ENCODE measurements at places on chromosomes 16 and 17.

GRCh38 chr16:83143788-83144187 lies 517.0 kb downstream of the CDH13 start:
- DNase-seq, result no peak

- no peak for DNase-seq
These were observed 310.4 kb downstream of the SNX29 start for GRCh38 chr16:12286964-12287363.

- no peak for DNase-seq
These were observed 2.7 kb downstream of the KCTD2 start for GRCh38 chr17:75049706-75050105.

DNA sequence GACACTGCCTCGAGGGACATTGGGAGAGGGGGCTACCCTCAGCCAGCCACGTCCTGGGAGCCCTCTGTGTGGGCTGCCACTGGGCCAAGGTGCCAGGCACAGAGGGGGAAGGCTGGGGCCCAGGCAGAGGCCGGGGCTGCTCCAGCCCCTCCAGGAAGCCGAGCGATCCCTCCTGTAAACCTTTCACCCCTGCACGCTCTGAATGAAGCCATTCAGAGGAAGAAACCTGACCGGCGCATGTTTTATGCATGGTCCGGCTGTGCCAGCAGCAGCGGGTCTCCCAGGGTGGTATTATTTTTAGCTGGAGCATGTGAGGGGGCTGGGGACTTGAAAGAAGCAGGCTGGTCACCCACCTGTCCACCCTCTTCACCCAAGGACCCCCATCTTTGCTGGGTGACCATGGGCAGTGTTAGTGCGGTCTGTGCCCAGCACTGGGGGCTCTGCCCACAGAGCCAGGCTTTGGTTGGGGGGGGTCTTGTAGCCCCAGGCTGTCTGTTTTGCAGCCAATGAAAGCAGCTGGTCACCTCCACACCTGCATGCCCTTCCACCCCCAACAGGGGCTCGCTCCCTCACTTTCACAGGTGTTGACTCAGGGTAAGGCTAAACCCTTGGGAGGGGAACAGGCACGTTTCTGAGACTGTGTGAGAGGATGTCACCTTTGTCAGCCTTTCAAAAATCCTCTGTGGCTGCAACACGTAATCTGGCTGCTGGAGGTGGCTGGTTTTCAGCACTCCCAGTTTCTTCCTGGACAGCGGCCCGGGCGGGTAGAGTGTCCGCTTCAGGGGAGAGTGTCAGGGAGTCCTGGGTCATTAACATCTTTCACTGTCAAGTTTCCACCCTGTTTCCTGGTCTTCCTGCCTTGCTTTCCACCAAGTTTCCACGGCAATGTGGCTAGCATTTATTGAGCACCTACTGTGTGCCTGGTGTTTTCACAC lies 77.1 kb upstream of the BRD7 start:
- no peak for DNase-seq

DNA sequence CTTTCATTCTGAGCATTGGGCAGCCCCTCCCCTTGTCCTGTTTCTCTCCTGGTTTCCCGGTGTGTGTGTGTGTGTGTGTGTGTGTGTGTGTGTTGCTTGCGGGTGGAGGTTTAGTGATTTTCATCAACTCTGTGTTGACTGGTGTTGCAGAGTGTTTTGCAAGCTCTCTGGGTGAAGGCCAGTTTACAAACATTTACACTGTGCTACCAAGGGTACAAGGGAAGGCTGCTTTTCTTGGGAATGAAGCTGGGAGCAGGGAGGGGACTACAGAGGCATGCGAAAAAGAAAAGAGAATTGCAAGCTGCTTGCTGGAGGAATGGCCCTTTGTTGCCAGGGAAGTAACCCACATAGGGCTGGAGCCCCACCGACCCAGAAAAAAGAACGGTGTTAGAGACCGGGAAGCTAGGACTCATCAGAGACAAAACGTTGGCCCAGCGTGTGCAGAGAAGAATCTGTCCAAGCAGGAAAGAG lies 29.6 kb downstream of the HS3ST3B1 start:
- no peak for DNase-seq

GRCh38 chr17:31559584-31560501 lies 168.4 kb downstream of the RAB11FIP4 start:
- no peak for DNase-seq

DNA sequence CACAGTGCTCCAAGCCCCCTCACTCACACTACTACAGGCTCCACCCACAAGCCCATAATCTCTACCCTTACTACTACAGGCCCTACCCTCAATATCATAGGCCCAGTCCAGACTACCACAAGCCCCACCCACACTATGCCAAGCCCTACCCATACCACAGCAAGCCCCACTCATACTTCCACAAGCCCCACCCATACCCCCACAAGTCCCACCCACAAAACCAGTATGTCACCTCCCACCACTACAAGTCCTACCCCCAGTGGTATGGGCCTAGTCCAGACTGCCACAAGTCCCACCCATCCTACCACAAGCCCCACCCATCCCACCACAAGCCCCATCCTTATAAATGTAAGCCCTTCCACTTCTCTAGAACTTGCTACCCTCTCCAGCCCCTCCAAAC lies 13.8 kb downstream of the RIPOR1 start:
- peak; percentile 53 for DNase-seq

DNA sequence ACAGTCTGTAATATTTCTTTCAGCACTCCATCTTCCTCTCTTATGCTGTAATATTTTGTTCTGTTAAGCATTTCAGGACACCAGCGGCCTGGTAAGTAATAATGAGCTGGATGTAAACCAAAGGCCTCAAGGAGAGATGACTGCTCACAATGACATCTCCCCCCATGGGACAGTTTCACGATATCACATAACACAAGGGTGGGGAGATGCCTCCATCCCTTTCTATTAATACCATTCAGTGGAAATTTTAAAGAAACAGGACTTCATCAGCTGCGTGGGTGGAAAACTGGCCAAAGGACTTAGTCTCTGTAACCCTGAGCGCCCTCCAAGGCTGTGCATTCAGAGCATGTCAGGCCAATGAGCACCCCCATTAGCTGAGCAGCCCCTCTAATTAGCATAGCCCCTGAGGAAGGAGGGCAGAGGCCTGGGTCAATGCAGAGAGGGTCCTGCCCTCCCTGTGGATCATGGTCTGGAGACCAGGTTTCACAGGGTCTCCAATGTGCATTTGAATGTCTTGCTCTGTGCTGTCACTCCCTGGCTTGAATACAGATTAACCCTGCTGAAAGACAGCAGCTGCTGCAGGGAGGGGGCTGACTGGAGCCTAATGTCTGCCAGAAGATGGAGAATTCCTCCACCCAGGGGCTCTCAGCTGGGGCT lies 156.4 kb downstream of the HS3ST2 start:
- DNase-seq, result no peak

GRCh38 chr17:27628376-27628775 lies 2.6 kb upstream of the LGALS9 start:
- no peak for DNase-seq

GRCh38 chr16:46709469-46710005 lies 20.1 kb downstream of the ORC6 start:
- no peak for DNase-seq

DNA sequence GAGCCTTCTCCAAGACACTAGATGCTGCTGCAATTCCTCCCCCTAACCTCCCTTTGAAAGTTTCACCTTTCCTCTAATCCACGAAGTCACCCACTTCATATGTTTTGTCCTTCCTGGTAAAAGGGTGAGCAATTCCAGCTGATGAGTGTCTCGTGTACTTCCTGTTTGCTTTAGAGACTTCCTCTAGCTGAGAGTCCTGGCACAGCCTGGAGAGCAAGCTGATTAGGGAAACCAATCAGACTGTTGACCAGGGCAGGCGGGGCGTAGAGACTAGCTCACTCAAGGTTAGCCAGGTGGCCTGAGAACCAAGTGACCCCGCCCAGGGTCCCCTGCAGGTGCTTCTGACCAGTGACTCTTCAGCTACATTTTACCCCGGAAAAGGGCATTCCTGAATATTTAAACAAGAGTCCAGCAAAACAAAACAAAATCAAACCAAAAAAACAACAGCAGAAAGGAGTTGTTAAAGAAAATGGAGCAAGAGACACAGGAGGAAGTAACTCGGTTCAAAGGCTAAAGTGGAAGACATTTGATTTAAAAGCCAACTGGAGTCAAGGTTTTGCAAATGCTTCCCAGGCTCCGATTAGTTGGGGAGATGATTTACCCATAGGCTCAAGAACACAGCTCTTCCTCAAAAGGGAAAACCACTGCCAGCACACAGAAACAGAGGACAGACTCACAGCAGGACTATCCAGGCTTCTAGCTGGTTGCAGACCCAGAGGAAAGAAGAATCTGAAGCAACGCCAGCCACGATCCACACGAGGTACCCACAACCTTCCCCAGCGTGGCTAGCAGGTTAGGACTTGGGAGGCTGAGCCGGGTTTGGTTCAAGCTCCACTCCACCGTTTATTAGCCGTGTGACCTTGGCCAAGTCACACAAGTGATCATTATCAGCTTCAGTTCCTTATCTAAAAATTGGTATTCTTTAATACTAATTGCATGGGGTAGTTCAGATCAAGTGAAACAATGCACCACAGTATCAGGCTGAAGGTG lies 13.4 kb downstream of the HSPB9 start:
- DNase-seq, result no peak

DNA sequence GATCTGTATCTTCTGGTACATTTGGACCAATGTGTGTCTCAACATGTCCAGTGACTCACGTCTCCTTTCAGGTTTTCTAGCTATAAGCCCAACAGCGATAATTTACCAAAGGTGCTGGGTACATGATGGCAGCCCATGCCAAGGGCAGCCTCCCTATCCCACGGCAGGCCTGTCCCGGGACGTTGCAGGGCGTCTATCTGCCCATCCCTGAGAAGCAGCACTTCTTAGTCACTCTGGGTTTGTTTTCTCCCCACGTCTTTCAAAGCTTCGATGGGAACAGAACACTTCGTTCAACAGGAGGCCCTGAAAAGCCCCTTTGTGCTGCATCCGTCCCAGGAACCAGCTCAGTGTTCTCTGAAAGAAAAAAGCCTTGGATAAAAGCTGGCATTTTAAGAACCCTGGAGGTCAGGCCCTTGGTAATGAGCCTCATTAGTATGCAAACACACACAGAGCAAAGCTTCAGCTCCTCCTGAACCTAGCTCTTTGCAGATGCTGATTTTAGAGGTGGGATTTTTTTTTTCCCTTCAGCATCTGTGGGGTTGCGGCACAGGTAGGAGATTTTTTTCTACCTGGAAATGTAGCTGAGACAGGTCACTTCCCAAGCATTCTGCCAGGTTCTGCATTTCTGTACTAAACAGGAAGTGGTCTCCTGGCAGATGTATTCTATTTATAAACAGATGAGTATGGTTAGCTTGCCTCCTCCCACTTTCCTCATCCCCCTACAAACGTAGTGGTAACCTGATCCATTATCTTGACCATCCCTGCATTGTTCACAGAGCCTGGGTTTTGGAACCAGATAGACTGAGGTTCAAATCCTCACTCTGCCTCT lies 17.5 kb upstream of the MT4 start:
- DNase-seq, result no peak

DNA sequence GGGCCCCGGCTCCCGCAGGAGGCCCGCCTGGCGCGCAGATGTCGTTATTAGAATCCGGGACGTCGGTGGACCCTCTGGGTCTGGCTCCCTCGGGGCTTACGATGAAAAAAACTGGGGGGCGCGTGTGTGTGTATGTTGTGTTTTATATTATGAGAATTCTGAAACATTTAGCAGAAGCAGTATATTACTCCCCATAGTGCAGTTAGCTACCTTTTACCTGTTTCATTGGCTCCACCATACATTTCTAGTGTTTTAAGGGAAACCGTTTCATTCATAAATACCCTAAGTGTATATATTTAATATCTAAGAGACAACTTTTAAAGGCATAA lies 486 bp upstream of the DNAJA2 start:
- DNase-seq, result no peak

GRCh38 chr16:496097-496886 lies 31.2 kb upstream of the CAPN15 start:
- no peak for DNase-seq

GRCh38 chr16:16042076-16042475 lies 92.7 kb downstream of the ABCC1 start:
- DNase-seq, result no peak

GRCh38 chr16:58511933-58512815 lies 3.1 kb upstream of the SETD6 start:
- peak; percentile 65 for DNase-seq

- no peak for DNase-seq
These were observed 25.9 kb downstream of the ZNF469 start for GRCh38 chr16:88408561-88409142.

GRCh38 chr17:81471818-81472456 lies 40.7 kb downstream of the ACTG1 start:
- no peak for DNase-seq

GRCh38 chr17:62627219-62627903 lies at the start of gene MRC2:
Gene MRC2 (plus strand): TSS chr17:62627670. CDS start chr17:62627803, 133 bp downstream.
- no peak for DNase-seq

DNA sequence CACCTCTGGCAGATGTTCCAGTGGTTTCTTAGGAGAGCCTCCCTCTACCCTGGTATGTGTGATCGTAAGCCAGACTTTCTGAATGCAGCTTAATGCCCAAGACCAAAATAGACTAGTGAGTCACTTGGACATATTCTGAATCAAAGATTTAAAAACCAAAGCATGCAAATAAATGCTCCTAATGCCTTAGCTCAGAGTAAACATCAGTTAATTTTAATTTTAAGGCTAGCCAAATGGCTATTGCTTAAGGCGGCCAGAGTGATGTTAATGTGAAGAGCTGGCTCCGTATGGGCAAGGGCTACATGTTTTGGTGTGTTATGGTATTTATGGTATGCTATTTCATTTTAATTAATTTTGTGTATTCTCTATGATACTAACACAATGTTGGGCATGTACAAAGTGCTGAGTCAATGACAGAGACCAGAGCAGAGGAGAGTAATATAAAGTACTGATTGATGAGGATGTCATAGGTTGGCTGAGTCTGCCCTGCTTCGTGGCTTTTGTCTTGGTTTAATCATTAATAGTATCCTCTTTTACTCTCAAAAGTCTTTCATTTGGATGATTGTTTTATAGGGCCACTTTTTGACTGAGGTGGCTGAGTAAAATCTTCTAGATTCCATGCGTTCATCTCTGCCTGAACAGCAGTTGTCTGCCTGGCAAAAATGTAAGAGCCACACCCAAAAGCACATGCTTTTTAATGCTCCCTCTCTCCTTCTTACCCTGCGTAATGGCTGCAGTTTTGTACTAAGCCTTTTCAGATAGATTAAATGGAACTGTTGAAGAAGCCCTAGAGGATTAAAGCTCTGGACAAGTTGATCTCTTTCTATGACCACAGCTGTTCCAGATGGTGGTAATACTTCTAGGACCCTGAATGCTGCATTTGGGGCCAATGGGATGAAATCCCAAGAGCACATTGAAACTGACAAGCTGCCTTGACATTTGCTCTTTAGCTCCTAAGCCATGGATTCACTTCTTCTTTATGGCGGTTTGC lies 59.6 kb downstream of the MAP2K6 start:
- DNase-seq, result no peak
